NK-92 treated with Interleukin-12 subunit alpha and Interleukin-12 subunit beta, amount 100 ng/mL, for 24 hours (cell line): ENCODE measurements at places on chromosomes 5 and 9.

GRCh38 chr5:128572051-128572929, 34.2 kb upstream of the FBN2 start:
- DNase-seq: no peak

GRCh38 chr9:130626249-130626996, 38.0 kb upstream of the PRDM12 start:
- DNase-seq: no peak

DNA sequence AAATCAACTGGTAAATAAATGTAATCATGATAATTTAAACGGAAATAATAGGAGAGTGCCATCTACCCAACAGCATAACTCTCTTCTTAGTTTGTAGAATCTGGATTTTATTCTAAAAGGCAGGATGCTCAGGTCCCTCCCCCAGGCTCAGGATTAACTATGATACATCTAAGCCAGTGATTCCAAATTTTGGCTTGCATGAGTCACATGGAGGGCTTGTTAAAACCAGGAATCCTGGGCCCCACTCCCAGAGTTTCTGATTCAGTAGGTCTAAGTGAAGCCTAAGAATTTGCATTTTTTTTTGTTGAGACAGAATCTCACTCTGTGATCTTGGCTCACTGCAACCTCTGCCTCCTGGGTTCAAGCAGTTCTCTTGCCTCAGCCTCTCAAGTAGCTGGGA, 62.3 kb upstream of the ZFR start:
- no peak for DNase-seq

DNA sequence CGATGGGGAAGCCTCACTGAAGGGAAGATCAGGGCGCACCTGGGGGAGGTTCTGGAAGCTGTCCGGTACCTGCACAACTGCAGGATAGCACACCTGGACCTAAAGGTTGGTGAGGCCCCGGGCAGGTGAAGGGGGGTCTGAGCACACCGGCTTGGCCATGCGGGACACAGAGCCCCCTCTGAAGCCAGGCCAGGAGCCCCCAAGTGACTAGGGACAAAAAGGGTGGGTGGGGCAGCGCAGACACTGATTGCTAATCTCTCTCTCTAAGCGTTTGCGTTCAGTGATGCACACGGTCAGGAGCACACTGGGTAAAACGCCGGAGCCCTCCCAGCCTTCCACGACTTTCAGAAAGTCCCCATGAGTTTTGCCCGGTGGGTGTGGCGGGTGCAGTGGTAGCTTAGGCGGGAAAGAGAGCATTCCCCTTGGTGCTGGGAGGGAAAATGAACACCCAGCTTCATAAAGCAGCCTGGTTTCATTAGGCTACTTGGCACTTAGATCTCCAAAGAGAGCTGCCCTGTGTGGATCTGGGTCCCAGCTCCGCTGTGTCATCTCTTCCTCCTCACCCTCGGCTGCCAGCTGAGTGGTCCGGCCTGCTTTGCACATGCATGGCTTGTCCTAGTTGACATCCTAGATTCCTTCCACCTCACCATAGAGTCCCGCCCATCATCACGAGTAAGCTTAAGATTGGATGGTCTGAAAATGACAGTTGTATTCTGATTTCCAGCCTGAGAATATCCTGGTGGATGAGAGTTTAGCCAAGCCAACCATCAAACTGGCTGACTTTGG, 74.2 kb upstream of the OTULINL start:
- DNase-seq: no peak

DNA sequence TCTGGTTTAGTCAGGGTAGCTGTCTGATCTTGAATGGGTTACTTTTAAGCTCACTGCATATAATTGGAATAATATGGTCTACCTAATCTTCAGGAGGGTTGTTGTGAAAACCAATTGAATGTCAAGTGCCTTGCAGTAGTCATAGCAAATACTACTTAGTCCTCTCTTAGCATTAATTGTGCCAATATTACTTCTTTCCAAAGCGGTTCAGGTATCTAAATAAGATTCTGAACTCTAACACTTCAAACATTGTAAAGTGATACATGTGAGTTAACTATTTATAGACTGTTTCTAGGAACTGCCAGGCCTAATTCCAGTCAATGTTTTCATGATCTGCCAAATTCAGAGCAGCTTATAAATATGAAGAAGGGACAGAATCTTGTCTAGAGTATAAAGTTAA, 140.2 kb downstream of the SH3GL2 start:
- DNase-seq: no peak

- DNase-seq: no peak
These were observed 9.2 kb downstream of the ARL15 start for GRCh38 chr5:54301220-54301619.

DNA sequence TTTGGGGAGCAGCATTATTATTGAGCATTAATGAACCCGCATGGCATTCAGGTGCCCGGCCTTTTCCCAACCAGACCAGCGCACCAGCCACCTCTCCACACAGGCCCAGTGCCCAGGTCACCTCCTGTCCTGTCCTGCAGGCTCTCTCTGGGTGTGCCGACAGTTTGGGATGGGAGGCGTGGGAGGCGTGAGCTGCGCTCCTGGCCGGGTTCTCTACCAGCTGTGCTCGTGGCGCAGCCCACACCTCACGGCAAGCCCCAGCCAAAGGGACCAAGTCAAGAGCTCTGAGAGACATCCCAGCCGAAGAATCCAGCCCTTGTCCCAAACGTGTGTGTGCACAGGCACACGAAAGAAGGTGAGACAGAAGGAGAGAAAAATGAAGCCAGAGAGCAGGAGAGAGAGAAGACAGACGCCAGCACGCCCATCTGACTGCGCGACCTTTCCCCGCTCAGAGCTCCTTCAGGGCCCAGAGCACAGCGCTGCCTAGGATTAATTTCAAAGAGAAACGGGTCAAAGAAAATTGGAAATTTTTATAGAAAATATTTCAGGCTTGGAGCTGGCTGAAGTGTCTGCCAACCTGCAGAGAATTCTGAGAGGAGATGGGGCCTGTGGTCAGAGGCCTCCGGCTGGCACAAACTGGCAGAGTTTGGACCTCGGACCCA, 81.7 kb downstream of the ADAMTS2 start:
- DNase-seq: no peak

DNA sequence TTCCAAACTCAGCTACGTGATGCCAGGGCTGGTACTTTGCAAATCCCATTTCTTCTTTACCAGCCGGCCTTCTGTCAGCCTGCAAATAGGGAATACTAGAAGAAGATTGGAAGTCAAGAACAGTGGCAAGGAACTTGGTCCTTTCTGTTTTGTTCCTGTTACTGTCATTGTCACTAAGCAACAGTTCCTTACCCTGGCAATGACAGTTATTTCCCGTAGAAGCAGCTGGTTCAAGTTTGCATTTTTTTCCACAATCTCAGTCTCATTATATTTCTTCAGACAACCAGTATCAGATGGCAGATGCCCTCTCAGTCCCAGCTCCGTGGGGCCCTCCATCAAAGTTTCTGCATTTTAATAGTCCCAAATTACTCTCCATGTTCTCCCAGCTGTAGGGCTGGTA, 9.1 kb upstream of the C1QTNF2 start:
- DNase-seq: no peak

DNA sequence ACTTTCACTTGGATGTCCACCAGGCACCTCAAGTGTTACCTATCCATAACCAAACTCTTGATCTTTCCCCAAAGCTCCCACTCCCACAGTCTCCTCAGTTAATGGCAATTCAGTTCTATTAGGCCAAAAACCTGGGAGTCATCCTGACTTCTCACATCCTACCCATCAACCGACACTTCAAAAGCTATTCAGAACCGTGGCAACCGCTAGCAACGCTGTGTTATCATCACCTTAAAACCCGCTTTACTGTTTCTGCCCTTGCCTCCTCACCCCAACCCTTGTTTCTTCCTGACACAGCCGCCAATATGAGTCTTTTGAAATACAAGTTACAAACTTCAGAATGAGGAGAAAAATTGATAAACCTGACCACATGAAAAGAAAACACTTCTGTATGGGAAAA, 46.5 kb downstream of the MAPKAP1 start:
- DNase-seq: no peak

GRCh38 chr9:4866239-4866969, 73.7 kb downstream of the RCL1 start:
- no peak for DNase-seq

- no peak for DNase-seq
These were observed 454.6 kb downstream of the GADD45G start for GRCh38 chr9:90059436-90059835.

GRCh38 chr5:163460562-163461171, at the start of gene HMMR:
Gene HMMR, plus strand, starts transcription at chr5:163460632. Its CDS starts 61 bp downstream, at chr5:163460693.
- DNase-seq: no peak

GRCh38 chr5:72156946-72157624, 49.8 kb downstream of the MAP1B start:
- DNase-seq: no peak

GRCh38 chr5:178770621-178771020, 40.2 kb upstream of the ZNF354A start:
- DNase-seq: no peak

- DNase-seq: no peak
These were observed 172.7 kb upstream of the RIOK2 start for GRCh38 chr5:97355775-97356174.

GRCh38 chr5:86626149-86626548, 8.4 kb downstream of the COX7C start:
- no peak for DNase-seq

GRCh38 chr5:143011585-143011984, 241.4 kb downstream of the ARHGAP26 start:
- DNase-seq: no peak

GRCh38 chr5:37955748-37956147, 115.9 kb upstream of the GDNF start:
- no peak for DNase-seq

DNA sequence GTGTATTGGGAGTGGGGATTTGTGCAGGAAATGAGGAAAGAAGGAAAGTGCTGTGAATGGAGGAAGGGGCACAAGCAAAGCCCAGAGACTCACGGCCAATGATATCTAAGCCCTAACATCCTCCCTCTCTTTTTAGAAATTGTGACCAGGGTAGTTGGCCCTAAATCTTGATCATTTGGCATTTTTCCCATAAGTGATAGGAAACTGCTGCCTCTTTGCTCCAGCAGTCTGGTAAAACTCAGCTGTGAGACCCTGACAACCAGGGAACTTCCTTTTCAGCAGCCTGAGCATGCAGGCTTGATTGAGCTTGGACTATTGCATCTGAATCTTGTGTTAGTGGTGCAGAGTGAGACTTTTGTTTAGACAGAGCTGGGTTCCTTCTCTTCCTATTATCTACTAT, 9.6 kb upstream of the ADRB2 start:
- no peak for DNase-seq

GRCh38 chr5:176816791-176817347, 6.5 kb downstream of the UNC5A start:
- no peak for DNase-seq

DNA sequence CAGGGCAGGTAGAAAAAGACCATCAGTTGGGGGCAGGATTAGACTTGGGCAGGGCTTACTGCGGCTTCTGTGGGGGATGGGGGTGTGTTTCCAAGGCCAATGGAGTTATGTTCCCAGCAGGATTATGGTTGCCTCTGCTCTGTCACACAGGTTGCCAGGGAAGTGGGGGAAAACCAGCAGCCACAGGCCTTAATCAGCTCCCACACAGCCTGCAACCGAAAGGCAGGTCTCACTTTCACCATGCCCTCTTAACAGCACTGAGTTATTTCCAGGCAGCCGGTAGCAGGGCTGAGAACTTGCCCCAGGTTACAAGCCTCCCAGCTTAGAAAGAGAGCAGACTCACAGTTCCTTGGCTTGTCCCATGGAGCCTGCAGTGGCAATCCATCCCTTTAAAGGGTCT, 205.5 kb downstream of the FGF10 start:
- DNase-seq: no peak

DNA sequence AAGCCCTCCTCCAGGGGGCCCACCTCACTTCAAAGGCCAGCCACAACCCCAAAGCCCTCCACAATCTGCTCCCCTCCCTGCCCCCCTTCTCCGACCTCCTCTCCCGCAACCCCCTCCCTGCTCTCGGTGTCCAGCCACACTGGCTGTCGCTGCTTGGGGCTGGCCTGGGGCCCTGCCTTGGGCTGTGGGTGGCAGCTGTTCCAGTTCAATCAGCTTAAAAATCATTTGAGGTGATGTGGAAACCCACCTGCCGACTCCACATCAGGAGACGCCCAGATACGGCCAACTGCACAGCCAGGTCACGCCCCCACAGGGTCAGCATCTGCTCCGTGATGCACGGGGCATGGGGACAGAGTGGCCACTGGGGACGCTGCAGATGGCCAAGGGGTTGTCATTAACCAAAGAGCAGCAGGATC, 107.0 kb upstream of the MVB12B start:
- no peak for DNase-seq

- DNase-seq: no peak
These were observed 58.4 kb downstream of the HABP4 start for GRCh38 chr9:96508227-96508940.

GRCh38 chr9:94126844-94127243, 42.6 kb downstream of the PTPDC1 start:
- DNase-seq: no peak

- DNase-seq: no peak
These were observed 163.9 kb downstream of the GABRG2 start for GRCh38 chr5:162231522-162231921.

DNA sequence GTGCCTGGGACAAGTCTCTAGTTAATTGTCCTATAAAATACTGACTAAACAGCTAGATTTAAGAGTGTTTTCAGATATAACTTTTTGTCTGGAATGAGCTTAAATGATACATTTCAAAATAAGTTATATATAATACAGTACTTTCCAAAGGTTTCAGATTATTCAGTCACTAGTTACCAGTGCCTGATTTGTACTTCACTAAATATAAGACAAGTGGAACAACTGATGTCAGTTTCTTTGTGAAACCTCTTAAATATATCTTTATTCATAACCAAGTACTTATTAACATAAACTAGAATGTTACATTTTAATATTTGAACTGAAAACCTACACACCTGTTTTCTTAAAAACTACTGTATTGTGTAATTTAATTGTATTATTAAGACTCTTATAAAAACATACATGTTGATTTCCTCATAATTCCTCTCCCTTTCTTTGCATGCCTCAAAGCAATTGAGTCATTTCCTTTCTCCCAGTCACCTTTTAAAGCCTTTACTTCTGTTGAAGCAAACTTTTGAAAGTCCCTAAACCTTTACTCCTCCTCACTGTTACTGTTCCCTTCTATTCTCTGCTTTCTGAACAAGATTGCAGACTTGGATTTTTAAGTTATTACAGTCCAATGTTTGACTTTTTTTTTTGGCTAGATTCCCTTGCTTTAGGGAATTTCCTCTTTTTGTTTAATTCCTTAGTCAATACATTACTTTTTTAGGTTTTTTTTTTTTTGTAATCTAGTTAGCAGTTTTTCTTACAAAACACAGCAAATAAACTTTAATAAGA, 8.7 kb upstream of the SEMA6A start:
- DNase-seq: no peak

DNA sequence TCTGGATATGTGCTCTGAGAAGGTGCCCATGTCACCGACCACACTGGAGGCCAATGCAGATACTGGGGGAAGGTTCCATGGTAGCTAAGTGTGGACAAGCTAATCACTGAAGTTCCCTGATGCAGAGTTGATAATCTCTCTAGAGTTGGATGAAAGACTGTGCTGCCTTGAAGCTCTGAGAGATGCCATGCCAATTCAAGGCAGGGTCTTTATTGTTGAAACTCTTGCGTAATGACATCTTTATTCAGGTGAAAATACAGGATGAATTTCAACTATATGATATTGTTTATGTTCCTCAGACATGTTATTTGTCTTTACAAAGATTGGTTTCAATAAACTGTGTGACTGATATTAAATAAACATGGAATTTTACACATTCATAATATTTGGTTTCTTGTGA, 167.6 kb upstream of the TMEM161B start:
- no peak for DNase-seq
